ENCODE measurements at places on chromosomes 11 and 22.

- DNase-seq = no peak
Measured at GRCh38 chr11:105139669-105140068, at the start of gene CARD18. Gene CARD18 (minus strand): TSS chr11:105139769. CDS start chr11:105139726, 43 bp downstream.

DNA sequence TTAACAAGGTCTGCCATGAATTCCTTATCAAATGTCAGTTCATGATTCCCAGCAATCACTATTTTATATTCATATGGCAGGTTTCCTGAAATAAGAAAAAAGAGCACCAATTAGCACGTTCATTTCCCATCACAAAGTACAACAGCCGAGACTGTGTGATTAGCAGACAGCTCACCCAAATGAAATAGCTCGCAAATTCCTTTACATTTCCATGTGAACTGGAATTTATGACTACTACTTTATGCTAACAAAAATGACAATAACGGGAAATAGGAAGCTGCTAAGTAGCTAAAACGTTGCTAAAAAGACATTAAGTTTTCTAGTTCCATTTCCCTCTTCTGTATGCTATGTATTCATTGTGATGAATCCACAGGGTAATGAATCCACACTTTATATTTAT is 90.7 kb downstream of the MPPED2 start:
- no peak for DNase-seq

DNA sequence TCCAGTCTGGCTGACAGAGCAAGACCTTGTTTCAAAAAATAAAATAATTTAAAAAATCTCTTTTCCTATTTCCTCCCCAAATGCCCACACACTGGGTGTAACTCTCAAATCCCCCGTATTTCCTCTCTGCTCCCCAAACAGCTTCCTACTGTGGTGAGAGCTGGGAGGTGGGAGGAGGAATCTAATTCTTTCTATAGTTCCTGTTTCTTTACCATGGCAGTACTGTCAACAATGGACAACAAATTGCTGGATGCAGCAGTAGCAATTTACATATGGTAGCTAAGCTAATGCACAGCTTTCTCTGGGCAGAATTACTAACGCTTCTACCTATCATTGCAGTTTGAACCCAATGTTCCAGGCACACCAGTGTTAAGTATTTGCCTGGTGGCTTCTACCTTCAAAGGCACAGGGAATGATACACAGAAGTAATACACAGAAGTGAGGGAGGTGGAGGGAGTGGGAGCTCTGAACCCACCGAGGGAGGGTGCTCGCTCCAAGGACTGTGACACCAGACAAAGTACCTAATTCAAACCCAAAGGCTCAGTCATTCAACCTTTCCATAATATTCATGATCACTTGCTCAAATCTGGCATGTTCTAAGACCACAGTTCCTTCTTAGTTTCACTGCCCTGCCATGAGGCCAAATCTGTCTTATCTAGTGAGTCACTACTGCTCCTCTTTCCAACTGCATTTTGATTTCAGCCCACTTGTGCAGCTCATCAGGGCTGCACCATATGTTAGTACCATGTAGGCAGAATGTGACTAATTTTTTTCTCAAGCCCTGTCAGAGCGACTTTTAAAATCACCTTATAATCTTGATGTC is 37.9 kb downstream of the CELF1 start:
- no peak for DNase-seq

DNA sequence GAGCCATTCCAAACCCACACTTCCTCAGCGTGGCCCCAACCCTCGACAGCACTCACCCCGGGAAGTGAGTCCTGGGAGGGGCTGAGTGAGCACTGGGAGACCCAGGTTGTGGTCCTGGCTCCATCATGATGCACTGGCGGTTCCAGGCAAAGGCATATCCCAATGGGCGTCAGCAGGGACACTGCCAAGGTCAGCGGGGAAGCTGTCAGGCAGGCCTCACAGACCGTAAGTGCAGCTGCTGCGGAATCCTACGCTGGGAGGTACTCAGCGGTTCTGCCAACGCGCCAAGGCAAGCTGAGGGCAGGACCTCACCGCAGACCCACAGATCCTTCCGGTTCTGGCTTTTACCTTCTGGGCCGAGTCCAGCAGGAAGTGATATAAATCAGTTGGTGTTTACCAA is 1.4 kb upstream of the GAL3ST1 start:
- DNase-seq = no peak

GRCh38 chr11:15197696-15198095 is 83.0 kb downstream of the INSC start:
- no peak for DNase-seq

DNA sequence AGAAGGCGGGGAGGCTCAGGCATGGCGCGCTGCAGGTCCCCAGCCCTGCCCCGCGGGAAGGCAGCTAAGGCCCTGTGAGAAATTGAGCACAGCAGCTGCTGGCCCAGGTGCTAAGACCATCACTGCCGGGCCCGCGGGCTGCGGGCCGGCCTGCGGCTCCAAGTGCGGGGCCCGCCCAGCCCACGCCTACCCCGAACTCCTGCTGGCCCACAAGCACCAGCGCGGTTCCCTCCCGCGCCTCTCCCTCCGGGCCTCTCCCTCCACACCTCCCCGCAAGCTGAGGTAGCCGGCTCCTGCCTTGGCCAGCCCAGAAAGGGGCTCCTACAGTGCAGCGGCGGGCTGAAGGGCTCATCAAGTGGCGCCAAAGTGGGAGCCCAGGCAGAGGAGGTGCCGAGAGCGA is 4.6 kb upstream of the RDX start:
- DNase-seq = no peak

GRCh38 chr22:35678836-35679235 is 30.6 kb downstream of the APOL6 start:
- DNase-seq = no peak

DNA sequence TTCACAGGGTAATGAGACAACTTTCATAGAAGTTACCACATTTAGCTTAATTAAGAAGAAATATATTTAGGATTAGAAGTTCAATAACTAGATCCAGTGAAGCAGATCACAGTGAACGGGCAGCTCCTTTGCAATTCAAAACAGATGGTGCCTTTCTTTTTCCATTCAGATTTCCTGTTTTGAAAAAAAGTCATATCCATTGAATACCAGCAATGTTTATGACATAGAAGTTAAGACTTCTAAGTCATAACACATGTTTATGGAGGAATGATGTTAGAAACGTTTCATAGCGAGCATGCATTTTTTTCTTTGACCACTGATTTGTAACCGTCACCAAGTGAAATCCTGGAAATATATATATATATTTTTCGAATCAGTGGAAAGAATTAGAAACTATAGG is 24.7 kb downstream of the LUZP2 start:
- DNase-seq = no peak

DNA sequence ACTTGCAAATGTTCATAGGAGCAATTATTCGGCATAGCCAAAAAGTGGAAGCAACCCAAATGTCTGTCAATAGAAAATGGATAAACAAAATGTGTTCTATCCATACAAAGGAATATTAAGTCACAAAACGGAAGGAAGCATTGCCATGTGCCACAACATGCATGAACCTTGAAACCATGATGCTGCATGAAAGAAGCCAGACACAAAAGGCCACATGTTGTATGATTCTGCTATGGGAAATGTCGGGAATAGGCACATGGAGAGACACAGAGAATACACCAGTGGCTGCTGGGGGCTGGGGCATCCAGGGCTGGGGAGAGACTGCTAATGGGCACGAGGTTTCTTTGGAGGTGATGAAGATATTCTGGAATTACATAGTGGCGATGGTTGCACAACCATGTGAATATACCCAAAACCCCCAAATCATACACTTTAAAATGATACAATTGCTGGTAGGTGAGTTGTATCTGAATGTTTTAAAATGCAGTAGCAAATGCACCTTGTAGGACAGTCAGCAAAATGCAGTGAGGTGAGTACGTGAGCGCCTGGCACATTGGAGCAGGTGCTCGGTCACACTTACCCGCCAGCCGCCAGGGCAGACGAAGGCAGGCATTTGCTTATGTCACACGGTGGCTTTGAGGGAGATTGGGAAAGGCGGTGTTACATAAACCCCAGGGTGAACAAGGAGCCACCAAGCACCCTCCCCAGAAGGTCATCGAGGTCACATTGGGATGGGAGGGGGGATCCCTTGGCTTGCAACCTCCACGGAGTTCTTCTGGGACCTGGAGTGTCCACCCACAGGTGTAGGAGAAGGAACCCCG is 6.3 kb upstream of the OSM start:
- no peak for DNase-seq

- no peak for DNase-seq
Measured at GRCh38 chr11:122723106-122723505, 67.6 kb downstream of the UBASH3B start.

- DNase-seq = no peak
Measured at GRCh38 chr11:660281-660680, 23.2 kb downstream of the DRD4 start.

- no peak for DNase-seq
Measured at GRCh38 chr22:46240907-46241306, 9.2 kb downstream of the CDPF1 start.

GRCh38 chr11:77106321-77106720 is 3.7 kb downstream of the OMP start:
- DNase-seq = no peak

DNA sequence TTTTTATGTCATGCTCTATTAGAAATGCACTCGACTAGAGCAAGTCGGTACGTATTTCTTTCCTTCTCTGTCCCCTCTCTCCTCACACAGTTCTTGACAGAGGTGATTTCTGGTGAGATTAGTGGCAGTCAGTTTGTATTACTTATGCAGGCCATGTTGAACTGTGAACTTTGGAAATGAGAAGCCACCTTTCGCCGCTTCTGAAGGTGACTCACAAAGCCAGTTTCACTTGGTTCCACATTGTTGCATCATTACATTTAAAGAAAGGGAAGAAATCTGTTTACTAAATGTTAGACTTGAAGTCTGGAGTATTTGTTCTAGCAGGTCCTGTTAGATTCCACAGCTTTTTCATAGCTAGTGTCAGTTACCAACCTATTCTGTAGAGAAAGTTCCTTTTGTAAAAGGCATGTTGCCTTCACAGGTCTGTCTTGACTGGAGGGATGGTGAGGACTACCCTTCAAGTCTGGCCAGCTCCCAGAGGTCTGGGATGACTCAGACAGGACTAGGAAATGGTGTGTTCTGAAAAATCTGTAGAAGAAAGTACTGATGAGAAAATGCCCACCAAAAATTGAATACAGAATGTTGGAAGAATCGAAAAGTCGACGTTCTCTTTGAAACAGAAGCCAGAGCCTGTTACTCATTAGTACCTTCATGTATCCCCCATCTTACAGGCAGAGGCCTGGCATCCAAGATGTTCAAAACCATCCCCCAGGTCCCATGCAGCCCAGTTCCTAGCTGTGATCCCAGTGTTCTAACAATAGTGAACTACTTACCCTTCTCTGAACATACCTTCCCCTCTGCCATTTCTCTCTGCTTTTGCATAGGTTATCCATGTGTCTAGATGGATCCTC is 181.4 kb downstream of the DBX1 start:
- no peak for DNase-seq

DNA sequence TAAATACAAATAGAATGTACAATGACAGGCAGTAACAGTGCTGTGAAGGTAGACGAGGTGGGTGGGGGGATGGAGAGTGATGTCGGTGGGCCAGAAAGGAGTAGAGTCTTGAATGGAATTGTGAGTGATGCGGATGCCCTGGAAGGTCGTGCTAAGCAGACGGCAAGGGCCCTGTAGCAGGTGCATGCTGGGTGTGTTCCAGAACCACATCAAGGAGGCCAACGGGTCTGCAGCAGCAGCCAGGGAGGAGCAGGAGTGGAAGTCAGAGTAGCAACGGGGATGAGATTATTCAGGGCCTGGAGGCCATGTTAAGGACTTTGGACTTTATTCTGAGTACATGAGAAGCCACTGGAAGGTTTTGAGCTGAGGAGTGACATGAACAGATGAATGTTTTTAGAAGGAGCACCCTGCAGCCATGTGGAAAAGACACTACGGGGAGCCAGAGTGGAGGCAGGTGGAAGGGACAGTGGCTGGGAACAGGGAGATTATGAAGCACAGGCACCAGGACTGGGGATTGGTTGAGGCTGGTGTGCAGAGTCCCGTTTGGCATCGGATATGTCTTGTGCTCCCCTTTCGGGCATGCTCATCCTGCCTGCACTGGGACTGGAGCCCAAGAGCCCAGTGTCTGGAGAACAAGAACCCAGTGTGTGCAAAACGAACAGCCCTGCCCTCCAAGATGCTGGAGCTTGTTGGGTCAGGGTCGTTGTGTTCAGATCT is 74.1 kb downstream of the COMMD9 start:
- DNase-seq = no peak

- no peak for DNase-seq
Measured at GRCh38 chr22:39114112-39114511, 17.1 kb downstream of the APOBEC3H start.

GRCh38 chr22:37661160-37661924 is 2.8 kb downstream of the PDXP start:
- peak; percentile 48 for DNase-seq

DNA sequence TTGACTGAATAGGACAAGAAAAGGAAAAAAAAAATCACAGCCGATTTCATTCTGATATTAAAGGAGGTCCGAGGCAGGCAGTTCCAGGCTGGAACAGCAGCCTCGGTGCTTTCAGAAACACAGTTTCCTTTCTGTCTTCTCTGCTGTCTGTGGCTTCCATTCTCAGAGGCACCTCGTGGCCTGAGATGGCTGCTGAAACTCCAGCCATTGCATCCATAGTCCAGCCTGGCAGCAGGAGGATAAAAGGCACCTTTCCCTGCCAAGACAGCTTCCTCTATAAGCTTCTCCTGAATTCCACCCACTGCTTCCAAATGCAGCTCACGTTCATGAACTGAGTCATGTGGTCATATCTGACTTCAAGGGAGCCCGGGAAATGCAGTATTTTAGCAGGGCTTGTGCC is 390.5 kb downstream of the TBC1D22A start:
- DNase-seq = no peak

DNA sequence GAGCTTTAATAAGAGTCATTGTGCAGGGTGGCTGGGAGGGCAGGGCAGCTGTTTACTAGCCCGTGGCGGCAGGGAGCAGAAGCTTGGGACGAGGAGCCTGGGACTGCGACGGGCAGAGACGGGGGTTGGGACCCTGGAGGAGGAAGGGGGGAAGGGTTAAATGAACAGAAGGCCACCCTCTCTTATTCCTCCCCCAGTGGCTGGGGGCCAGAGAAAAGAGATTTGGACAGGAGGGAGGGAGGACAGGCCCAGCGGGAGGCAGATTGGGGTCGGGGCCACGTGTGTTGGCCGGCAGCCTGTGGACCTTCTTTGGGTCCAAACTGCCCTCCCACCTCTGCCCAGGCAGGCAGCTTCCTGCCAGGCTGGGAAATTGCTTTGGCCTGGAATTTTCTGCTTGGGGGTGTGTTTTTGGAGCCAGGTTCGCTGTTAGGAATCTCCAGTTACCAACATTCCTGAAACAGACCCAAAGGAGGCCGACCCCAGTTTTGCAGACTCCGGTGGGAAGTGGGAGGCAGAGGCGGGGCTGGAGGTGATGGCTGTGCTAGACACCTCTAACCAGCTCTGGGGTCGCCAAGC is 50.2 kb downstream of the APOL3 start:
- no peak for DNase-seq

- DNase-seq = no peak
Measured at GRCh38 chr22:24011735-24012068, 598 bp downstream of the CABIN1 start.

- no peak for DNase-seq
Measured at GRCh38 chr11:107827041-107827440, 31.5 kb downstream of the SLC35F2 start.

- no peak for DNase-seq
Measured at GRCh38 chr22:39012533-39013511, 1.2 kb upstream of the APOBEC3C start.

All from NCI-H1436 treated with DMSO at 0.1 percent for 48 hours (cell line).